ENCODE measurements at places on chromosomes 3 and 15.

DNA sequence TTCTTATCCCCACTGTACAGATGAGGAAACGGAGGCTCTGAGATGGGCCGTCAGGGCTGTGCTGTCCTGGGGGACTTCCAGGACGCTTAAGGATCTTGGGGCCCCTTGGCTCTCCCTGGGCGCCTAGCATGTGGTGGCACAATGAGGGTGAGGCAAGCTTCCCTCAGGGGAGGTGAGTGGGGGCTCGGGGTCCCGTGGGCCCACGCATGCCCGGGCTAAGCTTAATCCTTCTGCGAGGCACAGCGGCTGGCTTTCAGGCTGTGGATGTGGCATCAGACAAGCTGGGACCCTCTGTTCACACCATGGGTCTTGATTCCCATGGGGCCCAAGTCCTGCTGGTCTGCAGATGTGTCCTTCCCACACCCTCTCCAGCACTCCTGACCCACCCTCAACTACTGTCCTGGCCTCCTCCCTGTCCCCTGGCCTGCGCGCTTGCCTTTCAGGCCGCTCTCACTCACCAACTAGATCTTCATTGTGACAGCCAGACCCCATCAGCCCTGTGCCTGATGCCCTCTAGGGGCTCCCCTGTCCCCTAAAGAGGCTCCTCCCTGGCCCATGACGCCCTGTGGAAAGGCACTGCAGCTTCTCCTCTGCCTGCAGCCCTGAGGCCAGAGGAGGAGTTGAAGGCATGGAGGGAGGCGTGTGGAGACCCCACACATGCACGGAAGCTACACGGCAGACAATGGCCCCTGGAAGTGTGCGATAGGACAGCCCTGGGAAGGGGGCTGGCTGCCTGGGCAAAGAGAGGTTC is 11.3 kb downstream of the DUSP7 start:
- DNase-seq, result no peak

- no peak for DNase-seq
These were observed 15.5 kb downstream of the CCR5 start for GRCh38 chr3:46386205-46386604.

- no peak for DNase-seq
These were observed 10.5 kb downstream of the ADAMTS7 start for GRCh38 chr15:78800806-78801205.

DNA sequence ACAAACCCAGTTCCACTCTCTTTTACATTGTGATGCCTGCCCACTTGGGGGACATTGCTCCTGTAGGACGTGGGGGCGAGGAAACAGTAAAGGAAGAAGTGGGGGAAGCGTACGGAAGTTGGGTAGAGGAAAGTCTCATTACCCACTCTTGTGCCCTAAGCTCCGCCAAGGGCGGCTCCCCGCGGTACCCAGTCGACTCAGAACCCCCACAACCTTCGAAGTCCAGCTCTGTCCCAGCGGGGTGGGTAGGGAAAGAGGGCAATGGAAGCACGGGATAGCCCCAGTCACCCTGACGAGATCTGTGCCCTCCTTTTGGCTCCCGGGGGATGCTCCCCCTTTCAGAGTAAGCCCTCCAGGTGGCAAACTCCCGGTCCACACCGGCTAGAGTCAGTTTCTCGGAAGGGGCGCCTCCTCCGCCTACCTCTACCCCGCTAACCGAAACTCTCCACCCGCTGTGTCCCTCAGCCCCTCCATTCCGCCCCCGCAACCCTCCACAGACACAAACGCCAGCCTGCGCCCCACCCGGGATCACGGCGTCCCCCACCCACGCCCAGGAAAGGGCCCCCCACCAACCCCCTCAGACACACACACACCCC is 527 bp downstream of the CSNK1G1 start:
- DNase-seq, result peak; percentile 3

DNA sequence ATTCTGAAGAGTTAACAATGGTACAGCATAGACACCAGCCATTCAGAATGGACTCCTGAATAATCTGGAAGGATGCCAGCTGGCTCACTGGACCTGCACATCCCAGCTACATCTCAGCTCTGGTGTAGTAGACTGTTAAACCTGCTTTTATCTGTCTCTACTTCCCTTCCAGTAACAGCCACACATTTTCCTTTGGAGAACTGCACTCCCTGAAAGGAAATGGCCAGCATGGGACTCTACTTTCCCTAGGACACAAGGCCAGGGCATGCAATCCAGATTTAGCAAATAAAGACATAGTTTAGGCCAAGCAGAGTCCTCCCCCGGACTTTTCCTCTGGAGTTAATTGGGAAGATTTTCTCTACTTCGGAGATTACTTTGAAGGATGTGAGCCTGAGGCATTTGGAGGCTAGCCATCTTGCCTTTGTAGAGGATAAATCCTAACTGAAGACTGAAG is 82.7 kb upstream of the TCF12 start:
- no peak for DNase-seq

DNA sequence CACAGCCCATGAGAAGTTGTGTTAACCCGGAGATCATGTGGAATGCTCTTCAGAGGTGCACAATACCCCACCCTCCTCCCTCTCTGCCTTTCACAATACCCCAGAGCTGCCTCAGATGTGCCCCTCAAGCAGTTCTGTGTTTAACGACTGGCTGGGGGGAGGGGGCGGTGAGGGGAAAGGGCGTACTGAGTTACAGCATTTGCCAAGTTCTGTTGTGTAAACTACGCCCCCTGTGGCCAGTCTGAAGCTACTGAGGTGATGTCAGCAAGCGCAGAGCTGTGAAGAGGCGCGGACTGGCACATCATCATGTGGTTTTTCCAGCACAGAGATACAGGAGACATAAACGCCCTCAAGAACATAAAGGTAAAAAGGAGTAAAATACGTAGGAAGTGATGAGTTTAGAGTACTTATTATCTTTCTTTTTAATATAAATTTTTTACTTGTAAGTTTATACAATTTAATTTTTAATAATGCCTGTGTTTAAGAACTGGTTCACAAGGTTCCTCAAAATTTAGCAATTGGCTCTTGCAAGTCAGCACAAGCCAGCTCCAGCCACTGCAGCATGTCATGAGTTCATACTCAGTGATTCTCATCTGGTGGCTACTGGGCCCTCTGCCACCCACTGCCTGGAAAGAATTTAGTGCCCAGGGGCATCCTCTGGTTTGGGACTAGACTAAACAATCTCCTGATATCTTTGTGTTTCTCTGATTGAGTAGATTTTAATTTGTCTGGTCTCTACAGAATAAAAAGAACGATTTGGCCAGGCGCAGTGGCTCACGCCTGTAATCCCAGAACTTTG is 1.7 kb downstream of the EPB42 start:
- DNase-seq, result no peak

GRCh38 chr15:99149366-99149765 is 44.5 kb downstream of the SYNM start:
- DNase-seq, result no peak

DNA sequence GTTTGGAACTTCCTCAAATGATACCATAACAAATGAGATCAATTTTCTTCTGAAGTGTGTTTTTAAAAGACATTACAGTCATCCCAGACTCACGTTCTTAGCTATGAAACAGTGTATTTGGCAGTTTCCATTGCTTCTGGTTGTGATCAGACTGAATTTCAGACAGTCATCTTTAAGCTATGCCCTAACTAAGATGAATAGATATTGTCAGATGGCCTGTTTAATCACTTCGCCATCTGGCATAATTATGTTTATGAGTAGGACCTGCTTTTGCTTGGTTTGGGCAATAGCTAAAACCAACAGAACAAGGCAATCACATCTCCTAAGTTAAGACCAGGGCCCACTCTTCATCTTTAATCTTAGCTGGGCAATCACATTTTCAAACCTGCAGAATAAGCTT is 313.1 kb downstream of the SV2B start:
- no peak for DNase-seq

GRCh38 chr15:54687628-54688027 is 509.1 kb downstream of the RSL24D1 start:
- no peak for DNase-seq

- peak; percentile 10 for DNase-seq
These were observed 12.8 kb downstream of the LXN start for GRCh38 chr3:158659454-158660237.

GRCh38 chr3:10357592-10358308 is 36.8 kb upstream of the SEC13 start:
- DNase-seq, result no peak

DNA sequence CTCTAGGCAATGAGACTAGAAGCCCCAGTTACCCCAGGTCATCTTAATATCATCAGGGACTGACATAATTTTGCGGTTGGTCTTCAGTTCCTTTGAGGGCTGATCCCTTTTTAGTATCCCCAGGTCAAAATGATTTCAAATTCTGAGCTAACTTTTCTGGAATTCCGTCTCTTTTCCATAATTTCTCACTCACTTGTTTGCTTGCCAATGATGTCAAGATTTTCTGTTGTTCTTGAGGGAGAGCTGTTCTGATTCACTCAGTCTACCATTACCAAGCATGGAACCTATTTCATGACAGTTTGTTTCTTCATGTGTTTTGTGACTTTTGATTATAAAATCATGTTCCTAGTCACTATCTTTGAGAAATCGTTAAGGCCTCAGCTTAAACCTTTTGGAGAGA is 190.5 kb upstream of the LYSMD4 start:
- DNase-seq, result no peak

DNA sequence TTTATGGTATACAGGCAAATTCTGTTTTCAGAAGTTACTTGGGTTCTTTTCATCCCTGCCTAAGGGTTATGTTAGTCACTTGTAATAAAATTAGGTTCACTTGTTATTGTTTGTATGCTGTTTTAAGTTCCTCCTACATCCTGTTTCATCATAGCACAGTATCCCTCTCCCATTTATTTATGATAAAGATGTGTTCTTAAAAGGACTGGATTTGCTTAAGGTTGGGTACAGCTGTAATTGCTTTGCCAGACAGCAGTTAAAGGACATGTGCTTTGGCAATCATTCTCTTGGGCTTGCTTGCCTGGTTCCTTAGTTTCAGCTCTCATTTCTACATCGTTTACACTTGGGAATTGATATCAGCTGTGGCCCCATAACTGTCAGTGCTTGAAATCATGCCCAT is 11.7 kb downstream of the ATP2C1 start:
- no peak for DNase-seq

GRCh38 chr15:33888176-33888575 is 80.1 kb upstream of the CHRM5 start:
- DNase-seq, result no peak

- no peak for DNase-seq
These were observed 278.2 kb upstream of the KCNH8 start for GRCh38 chr3:18870074-18870640.

DNA sequence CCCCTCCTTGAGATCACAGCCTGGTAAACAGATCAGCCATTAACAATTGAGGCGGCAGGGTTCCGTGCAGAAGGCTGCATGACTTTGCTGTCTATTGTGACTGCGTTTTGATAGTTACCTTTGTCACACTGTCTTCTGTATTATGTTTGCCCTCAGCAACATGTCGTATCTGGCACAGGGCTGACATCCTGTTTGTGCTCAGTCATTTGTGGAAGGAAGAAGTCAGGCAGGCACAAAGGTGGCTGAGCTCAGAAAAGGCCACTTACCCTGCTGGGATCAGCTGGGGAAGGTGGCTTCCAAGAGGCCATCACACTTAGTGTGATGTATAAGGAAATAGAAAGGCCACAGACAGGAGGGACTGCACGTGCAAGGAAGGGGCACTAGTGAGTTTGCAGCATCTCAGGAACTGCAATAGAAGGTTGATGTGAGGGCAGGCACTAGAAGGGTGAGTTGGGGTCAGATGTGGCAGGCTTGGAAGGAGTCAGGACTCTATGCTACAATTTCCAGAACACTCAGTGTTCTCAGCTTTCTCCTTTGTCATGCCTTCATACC is 13.4 kb downstream of the PML start:
- no peak for DNase-seq

DNA sequence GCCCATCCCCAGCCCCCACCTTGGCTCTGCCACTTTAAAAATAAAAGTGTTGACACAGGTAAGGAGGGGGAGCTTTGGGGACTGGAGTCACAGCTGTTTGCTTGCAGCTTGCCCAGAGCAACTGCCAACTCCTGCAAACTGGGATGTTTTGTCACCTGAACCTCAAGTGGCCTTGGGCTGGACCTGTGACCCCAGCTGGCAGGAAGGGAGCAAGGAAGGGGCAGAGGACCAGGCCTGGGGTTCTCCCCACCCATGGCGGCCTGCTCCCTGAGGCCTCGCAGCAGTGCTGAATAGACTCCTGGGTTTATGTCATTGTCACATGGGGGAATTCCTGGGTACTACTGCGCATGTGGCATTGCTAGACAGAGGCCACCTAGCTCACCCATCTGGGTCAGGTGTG is 246.9 kb upstream of the TLE3 start:
- no peak for DNase-seq

GRCh38 chr3:183122257-183122932 is 23.1 kb upstream of the MCCC1 start:
- no peak for DNase-seq

DNA sequence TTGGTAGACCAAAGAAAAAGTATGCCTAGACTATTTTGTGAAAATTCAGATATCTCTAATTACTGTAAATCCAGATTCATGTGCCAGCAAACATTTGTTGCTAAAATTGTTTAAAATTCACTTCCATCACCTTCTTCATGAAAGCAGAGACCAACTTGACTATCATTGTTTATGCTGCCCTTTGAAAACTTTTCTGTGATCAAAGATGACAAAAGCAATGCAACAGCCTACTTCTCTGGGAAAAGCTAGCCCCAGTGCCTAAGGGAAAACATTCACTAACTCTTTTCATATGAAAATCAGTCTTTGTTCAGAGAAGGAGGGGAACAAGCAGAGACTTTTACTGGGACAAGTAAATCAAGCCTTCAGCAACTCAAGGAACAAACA is 178.0 kb upstream of the P2RY1 start:
- DNase-seq, result no peak

GRCh38 chr15:50594311-50594710 is 47.8 kb upstream of the USP50 start:
- DNase-seq, result no peak

GRCh38 chr15:69578252-69578651 is 125.6 kb downstream of the RPLP1 start:
- DNase-seq, result no peak

DNA sequence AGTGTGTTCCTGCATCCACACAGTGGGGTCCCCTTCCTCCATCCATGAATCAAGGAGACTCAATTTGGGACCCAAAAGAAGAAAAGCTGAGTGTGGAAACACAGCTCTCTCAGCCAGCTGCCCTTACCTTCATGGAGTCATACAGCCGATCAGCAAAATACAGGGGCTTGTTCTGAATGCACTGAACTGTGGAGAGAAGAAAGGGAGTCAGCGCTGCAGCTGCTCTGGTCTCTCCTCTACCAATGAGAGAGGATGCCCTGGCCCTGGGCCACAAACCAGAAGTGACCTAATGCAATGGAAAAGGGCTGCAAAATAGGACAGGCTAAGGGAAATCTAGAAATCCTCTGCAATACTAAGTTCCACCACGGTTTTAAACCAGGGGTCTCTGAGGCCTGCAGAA is 46.7 kb downstream of the ANXA2 start:
- DNase-seq, result no peak

DNA sequence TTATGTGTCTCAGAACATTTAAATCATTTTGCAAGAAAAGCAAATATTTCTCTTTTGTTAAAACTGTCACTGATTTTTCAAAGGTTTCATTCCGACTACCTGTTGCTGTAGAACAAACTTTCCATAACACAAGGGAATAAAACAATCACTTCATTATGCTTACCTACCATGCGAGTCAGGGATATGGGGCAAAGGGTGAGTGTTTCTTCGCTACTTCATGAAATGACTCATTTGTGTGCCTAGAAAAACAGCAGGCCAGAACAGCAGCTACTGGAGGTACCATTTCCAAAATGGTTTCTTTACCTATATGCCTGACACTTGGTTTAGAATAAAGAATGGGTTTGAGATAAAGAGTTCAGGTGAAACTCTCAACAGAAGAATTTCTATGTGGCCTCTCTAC is 712.5 kb downstream of the PLOD2 start:
- no peak for DNase-seq

Data from stimulated activated CD4-positive, alpha-beta T cell treated with anti-CD3 and anti-CD28 coated beads, Interleukin-15, amount 100 ng/mL, for 1 hour (primary cell).